ENCODE measurements at places on chromosomes 11 and 22.
A peak's percentile ranks its signal among the peaks of the same experiment; 100 is the strongest.

GRCh38 chr11:122440811-122441665 lies 214.5 kb upstream of the UBASH3B start:
- DNase-seq: peak; percentile 62

GRCh38 chr11:62131170-62131464 lies 7.3 kb downstream of the INCENP start:
- DNase-seq: no peak

- DNase-seq: no peak
Measured at GRCh38 chr11:133476570-133477250, 55.6 kb downstream of the OPCML start.

GRCh38 chr11:127182586-127183203 lies 182.1 kb upstream of the KIRREL3 start:
- no peak for DNase-seq

GRCh38 chr22:22800716-22801115 lies 86.9 kb upstream of the IGLL5 start:
- no peak for DNase-seq

GRCh38 chr22:45180146-45180679 lies 16.5 kb downstream of the NUP50 start:
- DNase-seq: no peak

DNA sequence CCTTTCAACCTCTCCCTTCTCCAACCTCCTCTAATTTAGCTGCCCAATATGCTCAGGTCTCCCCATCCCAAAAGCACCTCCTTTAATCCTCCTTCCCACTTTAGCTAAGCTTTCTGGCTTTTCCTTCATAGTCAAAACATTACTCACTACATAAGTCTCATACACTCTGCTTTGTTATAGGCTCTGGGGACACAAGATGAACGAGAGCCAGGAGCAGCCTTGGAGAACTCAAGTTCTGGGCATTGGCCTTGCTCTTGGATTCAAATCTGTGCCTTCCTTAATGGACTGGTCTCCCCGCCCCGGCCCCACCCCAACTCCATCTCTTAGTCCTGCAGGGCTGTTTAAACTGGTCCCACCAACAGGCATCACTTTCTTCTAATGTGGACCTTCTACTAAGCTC lies 11.4 kb upstream of the HPX start:
- DNase-seq: no peak

- no peak for DNase-seq
Measured at GRCh38 chr11:4664786-4665185, 21.0 kb downstream of the OR51E1 start.

GRCh38 chr11:69921128-69922014 lies 102.2 kb upstream of the FGF3 start:
- DNase-seq: no peak

- no peak for DNase-seq
Measured at GRCh38 chr22:49106096-49106841, 721.4 kb downstream of the BRD1 start.

DNA sequence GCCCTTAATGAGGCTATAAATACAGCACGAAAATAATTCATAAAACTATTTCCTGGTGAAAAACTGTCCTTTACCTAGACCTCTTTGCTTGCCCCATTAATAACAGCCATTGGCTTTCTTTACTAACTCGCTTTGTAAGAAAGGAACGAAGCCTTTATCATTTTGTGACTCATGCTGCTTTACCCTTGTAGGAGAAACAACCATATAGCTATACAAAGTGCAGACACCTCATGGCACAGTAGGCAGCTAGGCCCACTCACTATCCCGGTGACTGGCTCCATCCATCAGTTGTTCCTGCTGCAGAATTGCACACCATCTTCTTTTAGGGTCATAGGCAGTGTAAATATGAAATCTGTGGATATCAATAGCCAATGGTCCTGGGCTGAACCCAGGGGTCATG lies 85.8 kb downstream of the LDLRAD3 start:
- DNase-seq: no peak

GRCh38 chr11:113401718-113402117 lies 14.1 kb downstream of the ANKK1 start:
- DNase-seq: peak; percentile 80

- peak; percentile 81 for DNase-seq
Measured at GRCh38 chr11:66022401-66023185, 3.7 kb downstream of the CATSPER1 start.

DNA sequence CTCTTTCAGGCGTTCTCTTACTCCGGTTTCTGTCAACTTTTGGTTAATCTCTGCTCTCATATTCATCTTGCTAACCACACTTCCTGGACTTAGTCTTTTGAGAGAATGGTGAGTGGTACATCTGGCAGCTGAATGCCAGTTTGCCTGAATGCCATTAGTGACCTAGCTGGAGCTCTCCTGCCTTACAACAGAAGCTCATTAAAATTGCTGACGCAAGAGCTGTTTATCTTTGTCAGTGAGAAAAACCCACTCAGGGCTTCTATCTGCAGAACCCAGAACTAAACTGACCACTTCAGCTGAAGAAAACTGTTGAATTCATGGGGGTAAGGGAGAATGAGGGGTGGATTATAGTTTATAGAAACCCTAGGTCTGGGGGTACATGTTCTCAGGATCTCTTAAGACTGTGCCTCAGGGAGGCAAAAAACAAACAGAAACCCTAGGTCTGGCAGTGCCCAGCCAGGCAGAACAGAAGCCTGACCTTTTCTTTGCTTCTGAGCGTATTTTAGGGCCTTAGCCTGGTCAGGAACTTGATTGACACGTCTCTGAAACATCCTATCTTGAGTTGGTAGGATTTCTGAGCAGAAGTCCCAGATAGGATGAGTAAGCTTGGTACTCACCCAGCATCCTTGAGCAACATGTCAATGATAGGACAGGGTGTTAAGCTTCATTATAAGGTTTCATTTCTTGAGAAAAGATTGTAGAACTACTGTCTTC lies 52.8 kb upstream of the YWHAH start:
- no peak for DNase-seq

GRCh38 chr11:34619062-34619516 lies 1.8 kb upstream of the EHF start:
- DNase-seq: no peak

DNA sequence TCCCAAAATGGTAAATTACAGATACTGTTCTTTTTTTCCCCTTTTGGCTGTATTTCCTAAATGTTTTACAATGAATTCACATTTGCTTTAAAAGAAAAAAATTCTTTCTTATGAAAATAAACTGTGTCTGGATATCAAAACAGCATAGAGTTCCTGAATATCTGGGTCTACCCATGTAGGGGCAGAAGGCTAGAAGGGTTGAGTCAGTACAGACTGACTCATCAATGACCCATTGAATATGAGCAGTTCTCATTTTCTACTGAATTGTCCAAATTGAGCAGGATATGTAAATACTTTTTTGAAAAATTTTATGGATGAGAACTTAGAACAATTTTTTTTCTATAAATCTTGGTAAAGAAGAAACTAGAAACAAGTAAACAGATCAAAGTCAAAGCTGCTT lies 16.3 kb upstream of the C11orf87 start:
- no peak for DNase-seq

- DNase-seq: no peak
Measured at GRCh38 chr22:19871845-19872778, 17.4 kb upstream of the GNB1L start.

DNA sequence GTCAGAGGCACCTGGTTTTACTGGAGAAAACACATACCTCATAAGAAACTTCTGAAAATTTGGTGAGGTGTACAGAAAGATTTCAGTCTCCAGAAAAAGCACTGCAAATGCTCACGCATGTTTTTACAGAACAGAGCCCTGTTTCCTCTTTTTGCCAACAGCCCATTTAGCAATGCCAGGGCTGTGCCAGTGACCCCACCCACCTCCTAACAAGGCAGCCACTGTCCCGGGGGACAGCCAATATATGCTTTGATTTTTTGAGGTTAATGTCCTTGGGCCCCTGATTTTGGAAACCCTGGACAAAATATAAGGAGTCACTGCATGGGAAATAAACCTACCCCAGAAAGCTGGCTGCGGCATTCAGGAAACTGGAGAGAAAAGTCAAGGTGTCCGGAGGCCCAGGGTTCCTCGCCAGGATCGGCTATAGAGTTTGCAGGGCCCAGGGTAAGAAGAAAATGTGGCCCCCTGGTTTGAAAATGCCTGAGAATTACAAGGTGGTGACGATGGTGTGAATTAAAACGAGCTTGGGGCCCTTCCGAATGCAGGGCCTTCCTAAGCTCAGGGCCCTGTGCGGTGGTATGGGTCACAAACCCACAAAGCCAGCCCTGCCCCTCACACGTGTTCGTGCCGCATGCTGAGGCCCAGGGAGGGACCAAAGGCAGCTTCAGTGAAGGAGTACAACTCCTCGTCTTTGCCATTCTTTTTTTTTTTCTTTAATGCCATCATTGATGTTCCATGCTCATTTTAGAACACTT lies 71.1 kb upstream of the WNT7B start:
- DNase-seq: no peak

GRCh38 chr11:74123008-74123448 lies 47.8 kb downstream of the C2CD3 start:
- no peak for DNase-seq

- no peak for DNase-seq
Measured at GRCh38 chr11:92154611-92155010, 70.0 kb upstream of the FAT3 start.

DNA sequence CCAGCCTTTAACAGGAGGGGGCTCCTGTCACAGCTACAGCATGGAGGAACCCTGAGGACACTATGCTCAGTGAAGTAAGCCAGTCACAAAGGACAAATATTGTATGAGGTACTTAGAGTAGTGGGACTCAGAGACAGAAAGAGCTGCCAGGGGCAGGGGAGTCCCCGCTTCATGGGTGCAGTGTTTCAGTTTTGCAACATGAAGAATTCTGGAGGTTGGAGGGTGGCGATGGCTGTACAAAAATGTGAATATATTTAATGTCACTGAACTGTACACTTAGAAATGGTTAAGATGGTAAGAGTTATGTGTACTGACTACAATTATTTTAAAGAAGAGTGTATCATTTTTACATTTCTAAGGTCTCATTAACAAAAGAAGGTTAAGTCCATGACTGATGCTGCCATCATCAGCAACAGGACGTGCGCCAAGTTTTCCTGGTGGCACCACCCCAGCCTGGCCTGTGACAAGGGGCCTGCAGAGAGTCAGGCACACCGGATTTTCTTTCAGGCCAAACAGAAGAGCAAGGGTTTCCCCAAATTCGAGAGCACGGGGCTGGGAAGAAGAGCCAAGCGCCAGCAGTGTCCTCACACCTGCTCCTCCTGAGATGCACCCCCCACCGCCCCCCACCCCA lies 22.1 kb downstream of the YPEL1 start:
- DNase-seq: no peak

DNA sequence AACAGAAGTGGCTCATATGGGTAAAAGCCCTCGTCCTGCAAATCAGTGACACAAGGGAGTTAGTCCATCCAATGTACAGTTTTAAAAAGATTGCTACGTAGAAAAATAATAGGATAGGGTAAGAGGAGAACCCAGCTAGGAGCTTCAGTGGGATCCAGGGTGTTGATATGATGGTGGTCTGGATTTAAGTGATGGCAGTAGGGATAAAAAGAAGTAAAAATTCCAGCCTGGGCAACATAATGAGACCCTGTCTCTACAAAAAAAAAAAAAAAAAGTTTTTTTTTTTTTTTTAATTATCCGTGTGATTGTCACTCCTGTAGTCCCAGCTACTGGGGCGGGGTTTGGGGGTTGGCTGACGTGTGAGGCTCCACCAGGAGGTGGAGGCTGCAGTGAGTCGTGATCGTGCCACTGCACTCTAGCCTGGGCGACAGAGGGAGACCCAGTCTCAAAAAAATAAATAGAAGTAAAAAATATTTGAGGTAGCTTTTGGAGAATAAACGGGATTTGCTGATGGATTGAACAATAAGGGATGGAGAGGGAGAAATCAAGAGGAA lies 7.0 kb upstream of the L3MBTL2 start:
- DNase-seq: no peak

GRCh38 chr11:64059339-64060140 lies 23.8 kb downstream of the FLRT1 start:
- no peak for DNase-seq

DNA sequence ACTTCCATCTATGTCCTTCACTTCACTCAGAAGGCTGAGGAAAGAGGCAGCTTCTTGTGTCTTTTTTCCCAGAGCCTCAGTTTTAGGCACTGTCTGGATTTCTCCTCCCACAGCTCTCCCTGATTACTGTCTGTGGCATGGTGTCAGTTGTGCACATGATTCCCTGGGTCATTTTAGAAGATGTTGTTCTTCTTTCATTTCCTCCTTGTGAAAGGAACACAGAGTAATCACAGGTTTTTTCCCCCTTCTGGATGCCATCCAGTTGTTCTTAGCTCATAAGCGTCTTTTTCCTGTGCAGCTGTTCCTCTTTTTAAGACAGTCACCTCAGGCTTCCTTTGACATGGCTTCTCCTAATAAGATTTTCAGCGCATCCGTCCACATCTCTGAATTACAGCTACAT lies 212.2 kb downstream of the FAM181B start:
- peak; percentile 25 for DNase-seq

DNA sequence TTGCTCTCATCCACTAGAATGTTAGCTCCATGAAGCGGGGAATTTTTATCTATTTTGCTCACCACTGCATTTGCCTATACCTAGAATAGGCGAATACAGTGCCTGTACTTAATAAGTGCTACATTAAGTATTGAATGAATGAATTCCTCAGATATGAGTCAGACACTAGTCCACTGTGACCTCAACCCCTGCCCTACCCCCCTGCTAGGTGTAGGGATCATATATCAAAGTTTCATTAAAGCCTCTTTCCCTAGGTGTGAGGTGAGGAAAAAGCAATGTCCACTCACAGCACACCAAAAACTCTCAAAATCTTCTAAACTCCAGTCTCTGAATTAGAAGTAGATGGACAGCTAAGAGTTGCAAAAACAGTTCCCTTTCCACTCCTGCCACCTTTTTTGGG lies 9.8 kb upstream of the PSMA1 start:
- DNase-seq: no peak

All from heart right ventricle (tissue), 16 donors.